ENCODE measurements at places on chromosomes 2 and 18.

DNA sequence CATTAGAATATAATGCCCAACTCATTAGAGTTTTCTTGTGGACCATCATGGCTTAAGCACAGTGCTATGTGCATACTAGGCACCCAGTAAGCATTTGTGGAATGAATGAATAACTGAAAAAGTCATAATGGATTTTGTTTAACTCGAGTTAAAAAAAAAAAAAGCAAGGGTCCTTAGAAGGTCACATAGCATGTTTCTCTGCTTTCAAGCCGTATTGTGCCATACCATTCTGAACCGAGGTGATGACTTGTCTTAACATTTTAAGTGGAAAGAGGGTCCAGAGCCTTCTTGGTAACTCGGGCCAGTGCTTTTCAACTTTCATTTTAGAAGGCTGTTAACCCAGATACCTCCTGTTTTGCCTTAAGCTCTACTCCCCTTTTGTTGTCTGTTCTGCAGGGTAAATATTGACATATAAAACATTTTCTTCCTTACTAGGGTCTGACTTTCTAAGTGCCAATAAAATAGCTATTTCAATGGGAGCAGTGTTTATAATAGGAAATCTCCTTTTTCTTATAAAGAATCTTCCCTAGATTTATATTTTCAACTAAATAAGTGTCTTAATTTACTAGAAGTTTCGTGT is 787 bp upstream of the ADGRF3 start:
- no peak for DNase-seq

- no peak for DNase-seq
Observed at GRCh38 chr2:234852941-234853340, 98.9 kb upstream of the SH3BP4 start.

- no peak for DNase-seq
Observed at GRCh38 chr2:105371156-105371555, 27.7 kb downstream of the FHL2 start.

- DNase-seq = no peak
Observed at GRCh38 chr18:61784834-61785233, 108.0 kb downstream of the RNF152 start.

- DNase-seq = no peak
Observed at GRCh38 chr2:138209009-138209408, 244.7 kb downstream of the HNMT start.

DNA sequence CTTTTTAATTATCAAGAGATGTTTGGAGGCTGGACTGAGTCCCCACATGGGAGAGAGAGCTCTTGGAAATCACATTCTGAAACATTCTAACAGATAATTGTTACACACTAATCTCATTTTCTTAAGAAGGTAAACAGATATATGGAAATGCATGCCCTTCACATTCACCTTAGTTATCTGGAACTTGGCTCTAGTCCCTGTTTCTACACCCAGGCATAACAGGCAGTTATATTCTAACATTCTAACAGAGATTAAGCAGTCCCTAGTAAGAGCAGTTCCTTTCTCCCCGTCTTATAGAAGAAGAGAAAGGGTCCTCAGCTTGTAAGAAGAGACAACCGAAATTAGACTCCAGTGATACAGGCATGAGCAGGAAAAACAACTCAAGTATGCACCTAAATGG is 385.4 kb downstream of the SOX11 start:
- no peak for DNase-seq

GRCh38 chr2:15914596-15915385 is 25.6 kb upstream of the MYCN start:
- DNase-seq = no peak

- no peak for DNase-seq
Observed at GRCh38 chr2:38370664-38371063, 6.4 kb downstream of the ATL2 start.

DNA sequence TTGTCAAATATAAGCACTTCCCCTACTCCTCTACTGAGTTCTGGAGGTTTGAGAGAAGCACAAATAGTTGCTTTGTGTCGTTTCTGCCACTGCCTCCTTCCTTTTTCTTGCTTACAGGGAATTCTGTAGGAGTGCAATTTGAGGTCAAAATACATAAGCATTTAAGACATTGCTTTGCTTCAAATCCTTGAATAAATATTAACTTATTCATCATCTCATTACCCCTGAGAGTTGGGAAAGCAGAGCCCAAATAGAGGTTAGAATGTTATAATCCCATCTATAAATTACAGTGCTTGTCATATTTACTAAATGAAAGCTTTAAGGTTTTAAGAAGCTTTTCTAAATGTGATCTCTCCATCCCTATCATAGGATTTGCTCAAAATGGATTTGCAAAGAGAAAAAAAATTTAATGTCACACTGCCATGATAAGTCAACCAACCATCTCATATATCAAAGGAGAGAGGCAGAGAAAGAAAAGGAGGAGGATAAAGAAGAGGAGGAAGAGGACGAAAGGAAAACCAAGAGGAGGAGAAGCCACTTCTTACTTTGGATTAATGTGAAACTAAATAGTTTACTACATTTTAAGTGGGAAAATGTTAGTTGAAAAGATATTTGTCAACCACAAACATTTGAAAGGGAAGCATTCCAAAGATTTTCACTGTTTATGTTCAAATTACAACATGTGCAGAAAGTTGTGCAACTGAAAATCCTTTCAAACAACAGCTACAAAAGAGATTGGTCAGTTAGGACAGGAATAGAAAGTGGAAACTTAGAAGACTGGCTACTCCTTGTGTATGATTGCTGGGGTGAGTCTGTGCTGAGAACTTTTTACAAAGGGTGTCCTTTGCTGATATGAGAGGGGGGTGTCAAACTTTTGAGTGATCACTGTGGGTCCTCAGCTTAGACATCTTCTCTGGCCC is 277.3 kb upstream of the FN1 start:
- DNase-seq = no peak

GRCh38 chr2:236969767-236970655 is 115.7 kb upstream of the COPS8 start:
- no peak for DNase-seq

- no peak for DNase-seq
Observed at GRCh38 chr2:110716959-110717645, 15.3 kb upstream of the ACOXL start.

GRCh38 chr18:78770823-78771139 is 208.8 kb upstream of the SALL3 start:
- no peak for DNase-seq

DNA sequence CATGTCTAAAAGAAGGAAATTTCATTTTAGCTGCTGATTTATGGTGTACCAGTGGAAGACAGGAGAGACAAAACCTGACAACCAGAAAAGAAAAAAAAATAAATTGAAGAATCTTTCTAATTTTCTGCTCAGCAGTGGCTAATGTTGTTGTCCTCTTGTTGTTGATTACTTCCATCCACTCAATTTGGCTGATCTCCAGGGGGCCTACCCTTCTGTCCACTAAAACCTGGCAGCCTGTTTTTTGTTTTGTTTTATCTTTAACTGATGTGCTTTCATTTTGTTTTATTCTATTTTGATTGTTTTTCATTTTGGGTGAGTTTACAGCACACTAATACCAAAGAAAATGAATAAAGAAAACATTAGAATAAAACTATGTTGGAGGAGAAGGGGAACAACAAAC is 27.4 kb downstream of the TFPI start:
- no peak for DNase-seq

GRCh38 chr18:36284671-36285295 is 12.7 kb upstream of the FHOD3 start:
- peak; percentile 39 for DNase-seq

DNA sequence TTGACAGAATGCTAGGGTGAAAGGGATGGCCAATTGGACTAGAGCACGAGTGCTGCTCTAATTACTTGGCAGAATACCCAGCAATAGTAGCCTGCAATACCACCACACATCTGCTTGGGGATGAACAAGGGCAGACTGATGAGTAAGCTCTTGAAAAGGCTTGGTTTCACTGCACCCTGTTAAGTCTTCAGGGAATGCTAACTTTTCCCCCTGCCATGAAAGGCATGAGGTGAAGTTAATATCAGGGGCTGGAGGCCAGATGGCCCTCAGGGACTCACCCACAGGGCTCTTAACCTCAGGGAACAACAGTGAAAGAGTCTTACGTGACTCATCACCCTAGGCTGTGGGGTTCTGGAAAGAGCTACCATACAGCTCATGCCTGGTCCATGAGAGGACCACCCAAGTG is 51.7 kb upstream of the MYL1 start:
- no peak for DNase-seq

DNA sequence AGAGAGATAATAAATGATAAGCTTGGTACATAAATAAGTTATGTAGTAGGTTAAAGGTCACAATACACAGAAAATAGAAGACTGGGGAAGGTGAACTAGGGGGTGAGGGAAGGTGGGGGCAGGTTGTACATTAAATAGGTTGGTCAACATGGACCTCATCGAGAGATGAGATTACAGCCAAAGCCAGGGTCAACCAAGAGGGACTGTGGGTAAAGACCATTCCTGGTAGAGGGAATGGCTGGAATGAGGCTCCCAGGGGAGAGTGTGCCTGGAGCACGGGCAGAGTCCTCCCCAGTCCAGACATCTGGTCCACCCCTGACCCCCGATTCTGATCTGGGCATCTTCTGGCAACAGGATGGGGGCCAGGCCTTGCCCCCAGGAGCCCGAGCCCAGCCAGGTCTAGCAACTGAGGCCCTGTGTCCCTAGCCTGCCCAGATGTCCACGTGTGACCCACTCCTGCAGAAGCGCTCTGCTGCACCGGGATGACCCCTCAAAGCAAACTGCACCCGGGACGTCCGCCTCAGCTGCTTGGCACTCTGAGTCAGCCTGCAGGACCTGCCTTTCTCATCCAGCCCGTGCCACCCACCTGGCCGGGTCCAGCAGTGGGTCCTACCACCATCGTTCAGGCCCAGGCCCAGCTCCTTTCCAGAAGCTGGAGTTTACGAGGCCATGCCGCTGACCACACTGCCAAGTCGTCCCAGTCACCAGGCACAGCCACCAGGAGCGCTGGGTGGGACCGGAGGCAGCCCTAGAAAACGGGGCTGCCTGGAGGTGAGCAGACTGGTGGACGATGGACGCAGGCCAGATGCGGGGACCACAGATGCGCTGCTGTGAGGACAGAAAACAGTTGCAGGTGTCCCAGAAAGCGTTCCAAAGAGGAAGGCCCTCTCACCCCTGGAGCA is 56.2 kb upstream of the ID2 start:
- DNase-seq = no peak

DNA sequence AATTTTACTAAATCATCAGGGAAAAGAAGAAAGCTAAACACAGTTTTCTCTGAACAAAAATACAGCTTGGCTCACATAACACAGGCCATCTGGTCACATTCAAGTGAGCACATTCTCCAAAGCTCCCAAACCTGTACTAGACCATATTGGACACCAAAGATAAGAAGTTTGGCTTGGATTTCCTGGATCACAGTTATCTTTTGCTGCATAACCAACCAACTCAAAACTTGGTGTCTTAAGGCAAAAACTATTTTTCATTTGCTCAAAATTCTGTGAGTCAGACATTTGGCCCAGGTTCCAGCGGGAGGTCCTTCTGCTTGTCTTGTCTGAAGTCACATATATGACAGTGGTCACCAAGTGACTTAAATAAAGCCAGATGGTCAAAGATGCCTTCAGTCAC is 83.2 kb downstream of the GYPC start:
- DNase-seq = no peak

- no peak for DNase-seq
Observed at GRCh38 chr2:128626760-128627511, 308.3 kb upstream of the HS6ST1 start.

DNA sequence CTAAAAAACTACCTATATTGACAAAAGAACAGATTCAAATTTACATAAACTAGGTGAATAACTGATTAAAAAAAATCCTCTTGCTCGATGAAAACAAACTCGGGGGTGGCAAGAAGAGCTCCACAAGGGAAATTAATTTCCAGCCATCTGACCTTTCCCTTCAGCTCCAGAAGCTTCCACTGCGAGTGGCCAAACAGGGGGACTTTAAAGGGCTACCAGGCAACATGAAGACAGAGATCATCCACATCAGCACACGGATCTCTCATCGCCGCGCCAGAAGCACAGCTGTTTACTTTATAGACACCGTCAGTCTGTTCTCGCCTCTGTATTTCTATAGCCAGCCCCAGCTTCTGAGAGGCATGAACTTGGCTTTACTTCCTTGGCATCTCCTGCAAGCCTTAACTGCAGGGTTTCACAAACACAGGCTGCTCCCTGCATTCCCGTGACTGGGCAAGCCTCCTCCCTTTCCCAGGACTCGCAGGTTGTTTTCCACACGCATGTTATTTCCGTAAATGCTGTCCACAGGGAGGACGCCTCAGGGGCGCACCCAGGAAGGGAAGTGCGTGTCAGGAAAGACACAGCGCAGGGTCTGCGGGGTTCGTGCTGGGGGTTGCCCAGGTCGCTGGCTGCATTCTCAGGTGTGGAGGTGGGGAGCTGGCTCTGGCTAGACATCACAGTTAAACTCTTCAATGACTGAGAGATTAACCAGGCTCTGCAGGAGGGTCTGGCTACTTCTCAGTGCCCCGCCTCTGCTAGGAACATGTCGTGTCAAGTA is 85.0 kb downstream of the USP40 start:
- no peak for DNase-seq

DNA sequence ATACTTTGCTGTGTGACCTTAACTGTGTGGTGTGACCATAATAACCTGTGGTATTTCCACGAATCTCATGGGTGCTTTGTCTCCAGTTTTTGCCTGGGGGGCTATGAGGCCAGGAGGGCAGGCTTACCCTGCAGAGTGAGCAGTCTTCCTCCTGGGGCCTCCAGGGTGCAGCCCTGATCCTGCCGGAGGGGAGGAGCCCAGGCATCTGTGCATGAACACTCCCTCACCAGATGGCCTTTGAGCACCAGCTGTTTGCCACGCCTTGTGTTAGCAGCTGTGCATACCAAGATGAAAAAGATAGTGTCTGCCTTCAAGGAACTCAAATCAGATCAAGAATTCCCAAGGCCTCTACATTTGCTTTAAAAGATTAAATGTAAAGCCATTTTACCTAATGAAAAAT is 75.0 kb upstream of the RBM44 start:
- no peak for DNase-seq

GRCh38 chr2:12326449-12327190 is 390.1 kb upstream of the TRIB2 start:
- DNase-seq = no peak

- DNase-seq = no peak
Observed at GRCh38 chr2:177282181-177282641, 17.7 kb upstream of the NFE2L2 start.

- no peak for DNase-seq
Observed at GRCh38 chr2:152790883-152791282, 72.5 kb downstream of the ARL6IP6 start.

- no peak for DNase-seq
Observed at GRCh38 chr2:70962885-70963878, 15.2 kb upstream of the ANKRD53 start.

GRCh38 chr2:157327200-157327599 is 1.6 kb upstream of the ERMN start:
- DNase-seq = no peak
